ENCODE measurements at places on chromosomes 5 and 9.

GRCh38 chr5:59367791-59368394, 525.6 kb downstream of the PDE4D start:
- DNase-seq: peak; percentile 35

- no peak for DNase-seq
Measured at GRCh38 chr9:88783711-88784083, 207.6 kb upstream of the S1PR3 start.

DNA sequence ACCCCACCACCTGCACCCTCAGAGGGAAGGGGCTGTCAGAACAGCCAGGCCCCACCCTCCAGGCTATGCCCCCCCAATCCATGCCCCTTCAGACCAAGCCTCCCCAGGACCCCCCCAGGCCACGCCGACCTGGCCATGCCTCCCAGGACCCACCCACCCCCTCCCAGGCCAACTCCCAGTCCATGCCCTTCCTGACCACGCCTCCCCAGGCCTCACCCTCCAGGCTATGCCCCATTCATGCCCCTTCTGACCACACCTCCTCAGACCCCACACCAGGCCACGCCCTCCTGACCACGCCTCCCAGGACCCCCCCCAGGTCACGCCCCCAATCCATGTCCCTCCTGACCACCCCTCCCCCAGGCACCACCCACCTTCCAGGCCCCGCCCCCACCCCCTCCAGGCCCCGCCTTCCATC, 27.6 kb downstream of the TPPP start:
- DNase-seq: no peak

DNA sequence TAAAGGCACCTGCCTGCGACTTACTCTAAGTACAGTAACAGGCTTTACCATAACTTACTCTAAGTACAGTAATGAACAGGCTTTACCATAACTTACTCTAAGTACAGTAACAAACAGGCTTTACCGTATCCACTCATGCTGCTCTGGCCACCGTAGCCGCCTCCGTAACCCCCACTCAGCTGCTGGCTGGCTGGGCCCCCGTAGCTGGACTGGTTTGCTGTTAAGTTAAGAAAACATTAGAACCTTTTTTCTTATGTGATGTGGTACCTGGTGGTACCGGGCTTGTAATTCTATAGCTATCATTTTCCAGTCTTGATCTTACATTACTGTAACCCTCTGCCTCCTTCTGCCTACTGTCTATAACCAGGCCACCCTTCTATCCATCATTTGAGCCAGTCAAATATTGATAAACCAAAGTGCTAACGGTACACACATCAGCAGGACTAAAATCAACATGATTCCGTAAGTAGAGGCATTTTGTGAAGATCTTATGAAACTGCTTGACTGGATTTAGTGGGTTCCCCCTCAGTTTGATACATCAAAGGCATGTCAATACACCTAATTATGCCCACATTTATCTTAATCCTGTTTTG, 7.4 kb downstream of the HNRNPH1 start:
- DNase-seq: no peak

DNA sequence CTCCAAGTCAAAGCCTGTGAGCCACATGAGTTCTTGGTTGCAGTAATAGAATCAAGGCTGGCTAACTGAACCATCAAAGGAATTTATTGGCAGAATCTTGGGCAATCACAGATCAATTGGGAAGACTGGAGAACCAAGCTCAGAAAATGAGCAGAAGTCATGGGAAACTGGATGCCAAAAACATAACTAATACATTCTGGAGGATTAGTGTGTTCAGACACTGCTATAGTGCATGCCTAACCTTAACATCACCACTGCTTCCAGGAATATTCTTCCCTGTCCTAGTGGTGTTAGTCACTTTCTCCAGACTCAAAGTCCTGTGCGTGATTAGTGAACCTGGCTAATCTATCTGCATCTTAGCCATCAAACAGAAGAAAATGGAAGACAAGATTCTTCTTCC, 843.7 kb downstream of the EFNA5 start:
- DNase-seq: no peak

- DNase-seq: no peak
Measured at GRCh38 chr5:31378838-31379237, 153.1 kb downstream of the DROSHA start.

DNA sequence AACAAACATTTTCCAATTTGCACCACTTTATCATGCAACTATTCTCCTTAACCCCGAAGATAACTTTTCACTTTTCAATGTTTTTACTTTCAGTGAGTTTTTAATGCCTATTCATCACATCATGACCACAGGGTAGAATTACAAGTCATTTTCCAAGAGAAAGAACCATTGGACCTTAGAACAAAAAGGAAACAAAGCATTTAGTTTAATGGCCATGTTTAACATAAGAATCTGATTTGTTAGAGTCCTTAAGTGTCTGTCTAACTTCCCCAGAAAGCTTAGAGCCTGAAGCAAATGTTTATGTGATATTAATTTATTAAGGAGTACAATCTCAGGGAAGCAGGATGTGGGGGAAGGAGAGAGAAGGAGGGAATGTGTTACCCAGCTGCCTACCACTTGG, 325.8 kb upstream of the RIOK2 start:
- no peak for DNase-seq
